GDM1 (cell line): ENCODE measurements at places on chromosomes 16 and 17.
A peak's percentile ranks its signal among the peaks of the same experiment; 100 is the strongest.

- DNase-seq, result no peak
These were observed 10.4 kb downstream of the SLC25A10 start for GRCh38 chr17:81722184-81723120.

DNA sequence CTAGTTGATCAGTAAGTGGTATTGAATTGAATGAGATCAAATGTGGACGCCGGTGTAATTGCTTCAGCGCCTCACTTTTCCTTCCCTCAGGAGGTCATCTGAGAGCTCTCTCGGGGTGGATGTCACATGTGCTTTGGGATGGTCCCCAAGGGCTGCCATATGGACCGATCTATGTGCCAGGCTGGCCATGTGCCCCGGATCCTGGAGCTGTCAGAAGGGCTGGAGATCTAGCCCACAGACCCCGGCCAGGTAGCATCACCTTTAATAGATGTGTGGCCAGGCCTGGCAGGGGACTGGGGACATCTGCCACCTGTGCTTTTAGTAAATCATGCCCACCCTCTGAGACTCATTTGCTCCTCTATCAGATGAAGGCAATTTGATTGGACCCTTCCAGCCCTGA lies 95.3 kb upstream of the CRHR1 start:
- no peak for DNase-seq

DNA sequence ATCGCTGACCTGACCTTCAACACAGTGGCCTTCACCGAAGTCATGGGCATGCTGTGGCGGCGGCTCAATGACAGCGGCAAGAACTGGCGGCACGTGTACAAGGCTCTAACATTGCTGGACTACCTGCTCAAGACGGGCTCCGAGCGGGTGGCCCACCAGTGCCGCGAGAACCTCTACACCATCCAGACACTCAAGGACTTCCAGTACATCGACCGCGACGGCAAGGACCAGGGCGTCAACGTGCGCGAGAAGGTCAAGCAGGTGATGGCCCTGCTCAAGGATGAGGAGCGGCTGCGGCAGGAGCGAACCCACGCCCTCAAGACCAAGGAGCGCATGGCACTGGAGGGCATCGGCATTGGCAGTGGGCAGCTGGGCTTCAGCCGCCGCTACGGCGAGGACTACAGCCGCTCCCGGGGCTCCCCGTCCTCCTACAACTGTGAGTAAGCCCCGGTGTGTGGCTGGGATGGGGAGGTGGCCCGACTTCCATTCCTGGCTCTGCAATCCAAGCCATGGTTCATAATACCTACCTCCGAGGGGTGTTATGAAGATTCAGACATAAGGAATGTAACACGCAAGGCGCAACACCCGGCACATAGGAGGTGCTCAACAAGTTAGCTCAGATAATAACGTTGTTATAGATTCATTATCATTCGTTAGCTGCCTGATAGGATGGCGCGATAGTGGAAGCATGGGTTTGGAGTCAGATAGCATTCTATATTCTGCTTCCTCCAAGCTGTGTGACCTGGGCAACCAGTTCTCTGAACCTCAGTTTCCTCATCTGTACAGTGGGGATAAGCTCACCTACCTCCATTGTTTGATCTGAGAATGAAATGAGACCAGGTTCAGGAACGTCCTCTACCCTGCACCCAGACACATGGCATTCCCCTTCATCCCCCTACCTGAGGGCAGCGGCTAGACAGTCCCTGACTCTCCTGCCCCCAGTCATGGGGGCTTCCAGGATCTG lies 4.4 kb downstream of the EPN3 start:
- DNase-seq, result no peak

GRCh38 chr17:17987187-17987896 lies 14.7 kb downstream of the DRC3 start:
- no peak for DNase-seq

DNA sequence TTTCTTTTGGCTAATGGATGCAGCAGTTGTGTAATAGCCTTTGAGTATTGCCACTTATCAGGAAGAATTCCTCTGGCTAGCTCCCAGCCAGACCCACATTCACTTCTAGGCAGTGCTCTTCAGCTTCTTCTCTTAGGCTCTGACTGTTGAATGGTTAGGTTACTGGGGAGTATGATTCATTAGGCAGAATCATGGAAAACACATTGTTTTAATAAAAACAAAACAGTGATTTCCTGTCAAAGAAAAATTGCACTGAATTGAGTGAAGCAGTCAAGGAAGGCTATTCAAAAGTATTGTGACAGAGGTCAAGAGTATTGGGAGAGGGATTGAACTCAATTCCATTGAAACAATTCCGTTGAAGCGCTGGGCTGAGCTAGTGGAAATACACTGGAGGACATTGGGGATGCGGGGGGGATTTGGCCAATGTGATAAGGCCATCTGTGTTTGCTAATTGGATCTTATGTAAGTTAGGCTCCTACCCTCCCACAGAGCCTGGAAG lies 68.0 kb downstream of the CNTNAP4 start:
- DNase-seq, result no peak

DNA sequence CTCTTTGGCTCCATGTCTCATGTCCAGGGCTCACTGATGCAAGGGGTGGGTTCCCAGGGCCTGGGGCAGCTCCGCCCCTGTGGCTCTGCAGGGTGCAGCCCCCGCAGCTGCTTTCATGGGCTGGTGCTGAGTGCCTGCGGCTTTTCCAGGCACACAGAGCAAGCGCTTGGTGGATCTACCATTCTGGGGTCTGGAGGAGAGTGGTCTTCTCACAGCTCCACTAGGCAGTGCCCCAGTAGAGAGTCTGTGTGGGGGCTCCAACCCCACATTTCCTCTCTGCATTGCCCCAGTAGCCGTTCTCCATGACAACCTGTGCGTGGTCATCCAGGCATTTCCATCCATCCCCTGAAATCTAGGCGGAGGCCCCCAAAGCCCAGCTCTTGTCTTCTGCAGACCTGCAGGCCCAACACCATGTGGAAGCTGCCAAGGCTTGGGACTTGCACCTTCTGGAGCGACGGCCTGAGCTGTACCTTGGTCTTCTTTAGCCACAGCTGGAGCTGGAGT lies 5.2 kb downstream of the IL32 start:
- no peak for DNase-seq

GRCh38 chr17:42526031-42526444 lies 10.0 kb upstream of the NAGLU start:
- no peak for DNase-seq

GRCh38 chr17:17924131-17924856 lies 47.9 kb downstream of the TOM1L2 start:
- no peak for DNase-seq

DNA sequence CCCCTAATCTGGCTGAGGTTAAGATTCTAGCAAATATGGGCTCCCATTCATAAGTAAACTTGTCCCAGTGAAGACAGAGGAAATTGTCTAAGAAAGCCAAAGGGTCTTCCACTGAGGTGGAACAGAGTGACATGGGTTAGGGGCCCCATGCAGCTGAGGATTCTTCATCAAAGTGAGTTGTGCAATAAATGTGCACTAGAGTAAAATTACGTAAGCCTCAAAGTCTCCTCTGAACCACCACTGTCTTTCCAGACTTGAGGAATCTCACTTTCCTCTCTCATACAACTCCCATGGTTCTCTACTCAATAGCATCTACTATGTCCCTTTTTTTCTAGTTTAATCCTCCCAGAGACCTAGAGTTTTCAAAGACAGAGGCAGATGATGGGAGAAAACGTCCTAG lies 132.4 kb downstream of the CA10 start:
- no peak for DNase-seq

- no peak for DNase-seq
These were observed 296.6 kb upstream of the MYOCD start for GRCh38 chr17:12369065-12369464.

- no peak for DNase-seq
These were observed 47.9 kb downstream of the MAPT start for GRCh38 chr17:45942284-45942683.

GRCh38 chr16:87101903-87102302 lies 215.3 kb downstream of the C16orf95 start:
- DNase-seq, result no peak

DNA sequence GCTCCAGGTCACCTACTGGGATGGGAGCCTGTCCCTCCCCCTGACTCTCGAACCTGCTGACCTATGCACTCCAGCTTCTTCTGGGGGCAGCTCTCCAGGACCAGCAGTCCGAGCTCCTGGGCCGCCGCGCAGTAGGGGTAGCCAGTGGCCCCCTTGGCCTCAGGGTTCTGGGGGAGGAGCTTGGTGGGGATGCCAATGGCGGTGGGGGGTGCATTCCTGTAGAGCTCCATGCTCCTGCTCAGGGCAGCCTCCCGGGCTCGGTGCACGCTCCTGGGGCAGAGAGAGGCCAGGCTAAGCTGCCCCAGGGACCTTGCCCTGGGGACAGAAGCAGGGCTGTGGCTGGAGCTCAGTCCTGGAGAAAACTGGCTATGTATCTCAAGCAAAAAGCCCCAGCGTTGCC lies 7.7 kb upstream of the SPATA2L start:
- no peak for DNase-seq

DNA sequence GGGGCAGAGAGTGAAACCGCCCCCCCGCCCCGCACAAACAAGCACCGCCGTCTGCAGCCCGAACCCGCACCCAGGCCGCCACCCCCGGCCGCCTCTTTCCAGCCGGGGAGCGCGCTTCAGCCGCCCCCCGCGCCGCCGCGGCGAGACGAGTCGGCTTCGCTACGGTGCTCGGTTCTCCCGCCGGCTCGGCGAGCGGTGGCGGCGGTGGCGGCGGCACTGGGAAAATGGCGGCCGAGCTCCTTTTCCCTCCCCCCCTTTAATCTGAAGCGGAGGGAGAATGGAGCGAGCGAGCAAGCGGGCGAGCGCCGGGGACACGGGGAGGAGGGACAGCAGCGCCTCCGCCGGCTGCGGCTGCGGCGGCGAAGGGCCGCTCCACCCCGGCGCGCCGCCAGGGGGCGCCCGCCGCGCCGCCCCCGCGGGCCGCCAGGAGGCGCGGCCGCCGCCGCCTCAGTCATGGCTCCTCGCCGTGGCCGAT lies at the start of gene KANSL1:
Gene KANSL1, minus strand, starts transcription at position 279 of the 475 bp plus-strand sequence. CDS start 21,286 bp downstream, outside the sequence.
- peak; percentile 81 for DNase-seq

- no peak for DNase-seq
These were observed 253.2 kb downstream of the PRKCA start for GRCh38 chr17:66555605-66556004.

DNA sequence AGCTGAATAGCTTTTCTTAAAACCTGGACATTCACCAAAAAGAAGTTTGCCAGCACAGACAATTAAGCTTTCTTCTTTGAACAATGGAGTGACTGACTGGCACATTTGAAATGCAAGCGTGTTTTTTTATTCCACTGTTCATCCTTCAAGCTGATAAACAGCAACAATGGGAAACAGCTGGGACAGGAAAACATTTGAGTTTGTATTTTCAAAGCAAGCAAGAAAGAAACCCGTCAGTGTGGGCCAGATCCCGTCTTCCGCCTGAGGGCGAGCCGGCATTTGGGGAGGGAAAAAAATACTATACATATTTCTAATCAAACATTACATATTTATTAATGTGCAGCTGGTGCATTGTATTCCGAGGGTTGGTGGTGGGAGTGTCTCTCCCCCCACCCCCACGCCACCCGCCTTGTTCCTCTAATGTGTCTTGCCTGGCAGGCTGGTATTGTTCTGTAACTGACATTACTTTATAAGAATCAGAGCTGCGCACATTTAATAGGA lies 94.3 kb downstream of the CYLD start:
- DNase-seq, result no peak

GRCh38 chr16:51172368-51172767 lies 21.3 kb upstream of the SALL1 start:
- DNase-seq, result no peak

DNA sequence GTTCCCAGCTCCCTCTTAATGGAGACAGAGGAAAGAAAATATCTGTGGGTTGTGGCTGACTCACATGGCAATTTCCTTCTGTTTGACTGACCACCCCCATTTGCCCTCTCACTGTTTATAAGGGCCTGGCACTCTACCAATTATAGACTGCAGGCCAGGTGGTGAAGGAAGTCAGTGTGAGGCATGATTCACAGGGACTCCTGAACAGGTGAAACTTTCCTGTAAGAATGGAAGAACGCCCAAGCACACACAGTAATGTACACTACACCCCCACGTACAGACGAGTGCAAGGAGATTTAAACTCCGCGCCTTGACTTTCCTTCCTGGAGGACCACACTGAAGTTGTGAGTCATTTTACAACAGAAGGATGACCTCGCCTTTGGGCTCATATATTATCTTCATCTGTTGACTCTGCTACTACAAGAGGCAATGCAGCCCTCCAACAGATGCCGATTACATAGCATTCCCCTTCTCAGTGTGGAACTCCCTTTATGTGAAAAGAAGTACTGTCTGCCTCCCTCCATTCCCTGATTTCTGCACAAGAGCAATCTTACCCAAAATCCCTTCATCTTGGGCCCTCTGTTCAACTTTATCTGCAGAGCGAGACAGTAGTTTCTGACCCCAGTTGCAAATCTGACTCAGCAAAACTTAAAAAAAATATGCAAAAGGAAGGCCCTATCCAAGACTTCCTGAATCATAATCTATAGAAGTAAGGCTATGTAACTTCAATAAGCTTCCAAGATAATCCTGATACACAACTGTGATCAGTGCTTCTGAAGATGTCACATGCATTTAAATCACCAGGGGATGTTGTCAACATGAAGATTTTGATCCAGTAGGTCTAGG lies 163.6 kb downstream of the SHISA6 start:
- no peak for DNase-seq

GRCh38 chr16:81497690-81498089 lies 53.1 kb downstream of the CMIP start:
- no peak for DNase-seq

DNA sequence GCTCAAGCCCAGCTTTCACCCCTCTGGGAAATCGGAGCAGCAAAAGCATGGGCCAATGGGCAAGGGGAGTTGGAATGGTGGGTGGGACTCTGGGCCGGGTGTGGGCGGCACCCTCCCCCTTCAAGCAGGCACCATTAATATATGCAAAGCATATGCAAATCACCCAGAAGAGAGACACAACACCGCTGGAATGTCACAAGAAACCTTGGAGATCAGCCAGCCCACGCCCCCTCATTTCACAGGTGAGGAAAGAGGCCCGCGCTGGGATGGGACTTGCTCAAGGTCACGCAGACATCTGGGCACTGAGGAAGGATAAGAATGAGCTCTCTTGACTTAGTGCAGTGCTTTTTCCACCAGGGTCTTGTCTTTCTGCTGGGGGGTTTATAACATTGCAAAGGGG lies 4.8 kb downstream of the SRCIN1 start:
- no peak for DNase-seq

GRCh38 chr16:27245276-27246172 lies 23.0 kb downstream of the NSMCE1 start:
- DNase-seq, result no peak

- DNase-seq, result no peak
These were observed 11.8 kb downstream of the HMOX2 start for GRCh38 chr16:4487955-4488498.

DNA sequence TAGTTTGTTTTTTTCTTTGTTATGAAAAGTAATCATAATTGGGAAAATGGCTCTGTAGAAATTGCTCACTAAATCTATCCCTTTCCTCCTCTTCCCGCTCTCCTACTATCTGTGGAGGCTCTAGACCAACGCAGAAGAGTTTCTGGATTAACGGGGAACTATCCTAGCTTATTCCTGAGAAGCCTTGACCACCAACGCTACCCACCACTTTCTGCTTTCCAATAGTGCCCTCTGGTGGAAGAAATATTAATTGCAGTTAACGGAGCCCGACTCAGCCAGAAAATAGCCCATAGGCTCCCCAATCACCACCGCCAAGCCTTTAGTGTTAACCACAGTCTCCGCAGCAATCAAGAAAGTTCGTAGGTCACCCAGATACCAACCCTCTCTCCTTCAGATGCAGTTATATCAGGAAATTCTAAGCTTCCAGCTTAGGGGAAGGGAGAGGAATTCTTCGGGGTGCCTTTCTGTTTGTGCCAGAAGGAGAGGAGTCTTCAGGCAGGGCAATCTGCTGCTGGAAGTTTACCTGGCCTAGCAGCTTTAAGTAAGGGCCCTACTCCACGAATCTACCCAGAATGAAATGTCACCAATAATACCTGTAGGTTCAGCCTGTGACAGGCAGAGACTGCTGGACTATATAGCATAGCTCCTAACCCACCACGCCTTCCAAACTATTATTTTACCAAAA lies 23.0 kb upstream of the NSRP1 start:
- peak; percentile 35 for DNase-seq
